ENCODE measurements at places on chromosomes 4 and X.

DNA sequence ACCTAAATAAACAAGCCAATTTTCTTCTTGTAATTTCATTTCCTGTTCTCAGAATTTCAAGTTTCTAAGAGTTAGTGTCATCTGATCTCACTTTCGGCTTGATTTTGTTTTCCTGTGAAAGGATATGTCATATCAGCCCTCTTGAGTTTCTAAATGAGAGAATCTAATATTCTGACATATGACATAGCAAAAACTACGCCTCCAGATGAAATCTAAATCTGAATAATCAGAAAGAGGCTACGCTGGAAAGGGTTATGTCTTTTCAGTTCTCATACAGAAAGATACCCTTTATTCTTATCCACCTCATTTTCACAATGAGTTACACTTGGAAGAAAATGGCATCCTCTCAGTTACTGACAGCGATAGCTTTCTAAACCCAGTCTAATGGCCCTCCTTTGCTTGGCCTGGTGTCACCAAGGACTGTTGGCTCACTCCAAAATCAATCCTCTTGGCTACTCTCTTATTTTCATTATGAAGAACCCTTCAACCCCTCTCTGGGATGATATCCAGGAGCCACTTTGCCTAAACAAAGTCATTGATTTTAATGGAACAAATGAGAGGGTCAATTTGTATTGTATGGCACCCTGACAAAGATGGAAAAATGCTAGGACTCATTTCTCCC, 65.6 kb downstream of the ASB9 start:
- no peak for DNase-seq

- DNase-seq: no peak
Measured at GRCh38 chr4:18180122-18180521, 158.6 kb upstream of the LCORL start.

DNA sequence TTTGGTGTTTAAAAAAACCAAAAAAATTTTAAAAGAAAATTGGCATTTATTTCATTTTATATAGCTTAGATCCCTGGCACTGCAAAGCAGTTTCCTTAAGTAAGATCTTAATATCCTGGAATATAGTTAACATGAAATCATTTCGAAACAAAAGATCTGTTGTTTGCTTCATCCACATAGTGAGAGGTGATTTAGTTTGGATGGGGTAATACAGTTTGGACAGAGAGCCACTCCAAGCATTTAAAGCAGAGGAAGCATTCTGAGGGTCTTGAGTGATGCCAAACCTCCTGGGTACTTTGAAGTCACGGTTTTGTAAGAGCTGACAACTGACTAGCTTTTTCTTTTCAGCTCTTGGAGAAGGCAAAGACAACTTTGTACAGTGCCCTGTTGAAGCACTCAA, 28.7 kb downstream of the NOCT start:
- no peak for DNase-seq

DNA sequence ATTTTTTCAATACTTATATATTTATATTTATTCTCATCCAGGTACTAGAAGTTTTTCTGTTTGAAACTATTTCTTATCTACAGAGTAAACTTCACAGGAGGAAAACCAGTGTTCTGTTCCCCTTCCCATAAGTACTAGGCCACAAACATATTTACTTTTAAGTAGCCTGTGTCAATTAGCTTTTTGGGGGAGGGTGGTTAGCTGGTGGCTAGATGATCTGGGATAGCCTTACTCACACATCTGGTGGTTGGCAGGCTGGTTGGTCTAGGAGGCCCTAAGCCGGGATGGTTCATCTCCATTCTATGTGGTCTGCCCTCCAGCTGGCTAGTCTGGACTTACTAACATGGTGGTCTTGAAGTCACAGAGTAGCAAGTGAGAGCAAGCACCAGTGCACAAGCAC, 6.2 kb downstream of the JADE3 start:
- no peak for DNase-seq

GRCh38 chrX:153057281-153057680, 1.0 kb downstream of the PNMA3 start:
- no peak for DNase-seq

DNA sequence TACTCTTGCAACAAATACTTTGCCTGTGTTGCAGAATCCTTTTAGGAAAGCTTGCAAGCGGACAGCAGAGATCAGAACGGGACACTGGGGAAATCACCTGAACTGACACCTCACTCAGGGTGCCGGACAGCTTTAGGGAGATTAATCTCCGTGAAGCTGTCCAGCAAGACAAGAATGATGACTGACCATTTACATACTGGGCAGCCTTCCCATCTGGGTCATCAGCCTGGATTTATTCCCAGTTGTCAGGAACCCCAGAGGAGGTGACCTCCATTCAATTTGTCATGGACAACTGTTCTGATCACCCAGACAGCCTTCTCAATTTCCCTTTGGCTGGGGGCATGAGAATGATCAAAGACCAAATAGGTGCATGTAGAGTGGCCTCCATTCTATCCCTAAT, 93.0 kb upstream of the EGFL6 start:
- DNase-seq: no peak

DNA sequence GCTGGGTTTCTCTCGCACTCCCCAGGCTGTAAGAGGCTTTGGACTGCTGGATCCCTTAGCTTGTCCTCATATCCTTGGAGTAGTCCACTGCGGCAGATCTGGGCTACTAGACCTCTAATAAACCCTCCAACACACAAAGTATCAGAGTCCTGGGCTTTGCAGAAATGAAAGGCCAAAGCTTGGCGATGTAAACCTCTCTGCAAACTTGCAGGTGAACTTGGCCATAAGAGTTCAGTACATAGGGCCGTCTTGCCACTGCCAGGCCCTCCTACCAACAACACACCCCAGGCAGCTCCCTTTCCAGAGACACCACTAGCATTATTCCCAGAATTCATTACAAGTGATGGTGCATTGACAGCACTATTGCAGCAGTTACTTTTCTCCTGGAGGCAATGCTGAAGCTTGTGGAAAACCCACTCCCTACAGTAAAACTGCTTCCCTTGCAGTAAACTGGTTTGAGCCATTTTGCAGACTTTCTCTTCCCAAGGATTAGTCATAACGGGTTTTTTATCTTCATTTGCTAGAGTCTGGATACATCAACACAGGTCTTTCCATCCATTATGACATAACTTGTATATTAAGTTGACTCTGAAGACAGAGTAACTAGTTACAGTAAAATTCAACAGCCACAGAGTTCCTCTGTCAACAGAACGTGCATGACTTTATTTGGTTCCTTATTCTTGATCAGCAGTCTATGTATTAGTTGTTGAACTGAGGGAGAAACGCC, 2.4 kb downstream of the ANKRD50 start:
- DNase-seq: no peak

DNA sequence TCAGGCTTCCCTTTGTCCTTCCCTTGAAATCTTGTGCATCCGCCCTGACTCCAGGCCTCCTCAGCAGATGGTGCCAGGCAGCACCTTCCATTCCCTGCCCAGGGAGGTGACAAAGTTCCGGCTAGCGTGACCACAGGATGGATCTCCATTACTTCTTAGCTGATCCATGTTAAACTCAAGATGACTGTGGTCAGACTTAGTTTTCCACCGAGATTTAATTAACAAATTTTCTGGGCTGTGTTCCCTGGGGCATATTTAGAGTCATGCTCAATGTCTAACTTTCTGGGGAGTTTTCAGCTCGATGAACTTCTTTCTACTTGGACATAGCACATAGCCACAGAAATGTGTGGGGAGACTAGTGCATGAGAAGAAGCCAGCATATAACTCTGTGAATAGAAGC, 215.1 kb upstream of the SFRP2 start:
- no peak for DNase-seq

DNA sequence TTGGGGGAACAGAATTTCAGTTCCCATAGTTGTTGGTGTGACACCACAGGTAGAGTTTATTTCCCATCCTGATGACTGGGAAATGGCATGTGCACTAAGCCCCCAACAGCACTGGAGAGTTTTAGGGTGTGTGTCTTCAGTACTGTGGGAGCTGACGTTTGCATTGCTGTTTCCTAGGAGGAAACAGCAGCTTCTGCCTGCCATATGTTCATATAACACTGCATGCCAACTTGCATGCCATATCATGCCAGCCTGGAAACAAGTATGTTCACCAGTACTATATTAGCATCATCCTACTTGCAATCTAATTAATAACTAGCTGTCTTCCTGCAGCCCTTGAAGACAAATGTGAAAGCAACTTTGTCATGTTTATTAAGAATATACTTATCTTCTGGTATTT, 58.2 kb downstream of the NAA11 start:
- DNase-seq: no peak

- no peak for DNase-seq
Measured at GRCh38 chr4:182807346-182807745, 109.8 kb downstream of the DCTD start.

DNA sequence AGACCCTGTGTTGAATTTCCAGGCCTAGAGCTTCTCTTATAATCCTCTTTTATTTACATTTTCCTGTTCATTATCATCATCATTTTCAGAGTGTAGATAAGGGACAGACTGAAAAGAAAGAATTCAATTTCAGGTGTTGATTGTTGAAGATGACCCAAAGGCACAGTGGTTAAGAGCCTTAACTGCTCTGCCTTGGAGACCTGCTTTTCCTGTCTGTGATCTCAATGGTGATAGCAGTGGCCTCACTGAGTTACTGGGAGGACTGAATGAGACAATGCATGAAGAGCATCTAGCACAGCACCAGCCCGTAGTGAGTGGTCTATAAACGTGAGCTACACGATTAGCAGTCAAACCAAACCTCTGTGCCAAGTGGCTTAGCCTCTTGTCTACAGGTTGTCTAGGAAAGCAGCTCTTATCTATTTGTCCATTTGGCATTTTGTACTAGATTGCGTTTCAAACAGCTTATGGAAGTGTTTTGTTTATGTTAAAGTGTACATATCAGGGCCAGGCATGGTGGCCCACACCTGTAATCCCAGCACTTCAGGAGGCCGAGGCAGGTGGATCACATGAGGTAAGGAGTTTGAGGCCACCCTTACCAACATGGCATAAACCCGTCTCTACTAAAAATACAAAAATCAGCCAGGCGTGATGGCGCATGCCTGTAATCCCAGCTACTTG, 41.5 kb downstream of the SETD7 start:
- no peak for DNase-seq

DNA sequence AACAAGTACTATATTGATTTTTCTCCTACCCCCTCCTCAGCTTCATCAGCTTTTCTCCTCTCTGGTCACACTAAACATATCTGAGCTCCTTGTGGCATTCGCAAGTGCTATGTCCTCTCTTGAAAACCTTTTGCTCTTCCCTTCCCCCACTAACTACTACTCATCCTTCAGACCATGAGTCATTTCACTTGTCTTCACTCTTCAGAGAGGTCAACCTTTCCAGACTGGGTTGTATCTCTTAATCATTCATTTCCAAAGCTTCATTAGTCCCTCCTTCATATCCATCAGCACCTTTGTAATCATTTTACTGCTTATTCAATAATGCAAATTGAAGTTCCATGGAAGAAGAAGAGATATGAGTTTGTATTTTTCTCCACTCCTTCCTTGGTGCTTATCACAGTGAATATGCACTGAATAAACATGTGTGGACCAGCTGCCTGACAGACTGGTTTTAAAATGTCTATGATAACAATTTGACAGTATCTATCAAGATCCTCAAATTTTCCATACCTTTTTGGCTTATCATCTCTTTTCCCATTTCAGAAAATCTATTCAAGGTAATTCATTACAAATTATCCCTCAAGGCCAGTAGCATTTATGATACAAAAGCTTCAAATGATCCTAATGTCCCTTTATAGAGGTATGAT, 28.4 kb downstream of the DDX60L start:
- no peak for DNase-seq

Measured in NCI-H526 treated with DMSO at 0.1 percent for 48 hours (cell line).